Upper lobe of left lung (tissue), 6 donors: ENCODE measurements at places on chromosomes 3 and 15.

GRCh38 chr15:32965897-32966296, 228.6 kb downstream of the FMN1 start:
- H3K4me3 ChIP-seq: no peak overlapping the region
- H3K36me3 ChIP-seq: no peaks in the 10 kb centered on the region
- no peaks in the 10 kb centered on the region for H3K4me1 ChIP-seq
- H3K27ac ChIP-seq: peak overlapping the region; percentile 43
- no peaks in the 10 kb centered on the region for H3K27me3 ChIP-seq

- DNase-seq: no peak
- H3K4me1 ChIP-seq: no peaks in the 10 kb centered on the region
- H3K36me3 ChIP-seq: peaks cover 31% of the 10 kb centered on the region
- no peak overlapping the region for H3K27ac ChIP-seq
- H3K4me3 ChIP-seq: no peak overlapping the region
Measured at GRCh38 chr3:134552784-134553183, 66.9 kb downstream of the CEP63 start.

DNA sequence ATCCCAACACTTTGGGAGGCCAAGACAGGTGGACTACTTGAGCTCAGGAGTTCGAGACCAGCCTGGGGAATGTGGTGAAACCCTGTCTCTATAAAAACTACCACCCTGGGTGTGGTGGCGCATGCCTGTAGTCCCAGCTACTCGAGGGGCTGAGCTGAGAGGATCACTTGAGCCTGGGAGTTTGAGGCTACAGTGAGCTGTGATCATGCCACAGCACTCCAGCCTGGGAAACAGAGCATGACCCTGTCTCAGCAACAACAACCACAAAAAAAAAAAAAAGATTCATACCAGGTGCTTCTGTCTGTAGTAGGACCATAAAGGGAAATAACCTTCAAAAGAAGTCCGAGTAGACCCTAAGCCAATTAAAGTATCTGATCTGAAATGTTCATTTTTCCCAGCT, 94.5 kb downstream of the SERPINI1 start:
- no peak for DNase-seq
- no peaks in the 10 kb centered on the region for H3K4me1 ChIP-seq
- H3K27me3 ChIP-seq: no peaks in the 10 kb centered on the region
- H3K27ac ChIP-seq: no peak overlapping the region

- DNase-seq: peak; percentile 34
- H3K36me3 ChIP-seq: no peaks in the 10 kb centered on the region
- no peaks in the 10 kb centered on the region for H3K4me1 ChIP-seq
- no peak overlapping the region for H3K4me3 ChIP-seq
- H3K27me3 ChIP-seq: no peaks in the 10 kb centered on the region
- no peak overlapping the region for H3K27ac ChIP-seq
Measured at GRCh38 chr15:98968576-98968975, 39.0 kb downstream of the PGPEP1L start.

- no peak overlapping the region for H3K27ac ChIP-seq
- DNase-seq: no peak
- H3K4me3 ChIP-seq: no peak overlapping the region
- peaks cover 14% of the 10 kb centered on the region for H3K4me1 ChIP-seq
Measured at GRCh38 chr3:15360788-15361493, 28.6 kb upstream of the SH3BP5 start.
